Stimulated activated CD4-positive, alpha-beta T cell treated with anti-CD3 and anti-CD28 coated beads, TNF-alpha, amount 100 ng/mL, for 48 hours (primary cell): ENCODE measurements at places on chromosomes 16 and 17.

DNA sequence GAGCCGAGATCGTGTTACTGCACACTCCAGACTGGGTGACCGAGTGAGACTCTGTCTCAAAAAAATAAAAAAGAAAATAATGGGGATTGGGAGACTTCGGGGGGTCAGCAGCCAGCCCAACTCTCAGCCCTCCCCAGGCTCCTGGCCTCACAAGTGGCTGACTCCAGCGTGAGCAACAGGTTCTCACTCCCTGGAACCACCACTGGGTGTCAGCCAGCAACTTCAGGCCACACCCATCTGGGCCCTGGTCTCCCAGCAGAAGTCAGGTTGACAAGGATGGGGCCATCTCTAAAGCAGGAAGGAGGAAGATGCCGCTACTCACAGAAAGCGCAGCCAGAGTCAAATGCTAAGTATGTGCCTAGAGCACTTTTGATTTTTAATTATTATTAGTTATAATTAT, 139.4 kb downstream of the C16orf78 start:
- no peak for DNase-seq

DNA sequence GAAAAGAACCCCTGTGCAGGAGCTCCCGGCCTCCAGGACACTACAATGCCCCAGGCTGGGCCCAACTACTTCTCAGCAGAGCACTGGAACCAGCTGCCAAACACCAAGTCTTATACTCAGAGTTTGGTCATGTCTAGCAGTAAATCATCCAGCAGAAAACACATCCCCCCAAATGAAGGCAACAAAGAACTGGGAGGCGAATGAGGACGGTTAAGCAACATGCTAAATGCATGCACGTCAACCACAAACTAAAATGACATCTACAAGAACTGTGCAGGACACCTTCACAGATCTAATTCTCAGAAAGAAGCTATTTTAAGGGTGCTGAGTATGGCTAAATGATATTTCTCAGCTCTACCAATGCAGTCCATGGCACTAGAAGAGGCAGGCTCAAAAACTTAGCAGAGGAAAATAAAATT, 7.6 kb upstream of the IRX5 start:
- no peak for DNase-seq

GRCh38 chr16:20883554-20884239, 16.5 kb downstream of the DCUN1D3 start:
- DNase-seq = no peak

DNA sequence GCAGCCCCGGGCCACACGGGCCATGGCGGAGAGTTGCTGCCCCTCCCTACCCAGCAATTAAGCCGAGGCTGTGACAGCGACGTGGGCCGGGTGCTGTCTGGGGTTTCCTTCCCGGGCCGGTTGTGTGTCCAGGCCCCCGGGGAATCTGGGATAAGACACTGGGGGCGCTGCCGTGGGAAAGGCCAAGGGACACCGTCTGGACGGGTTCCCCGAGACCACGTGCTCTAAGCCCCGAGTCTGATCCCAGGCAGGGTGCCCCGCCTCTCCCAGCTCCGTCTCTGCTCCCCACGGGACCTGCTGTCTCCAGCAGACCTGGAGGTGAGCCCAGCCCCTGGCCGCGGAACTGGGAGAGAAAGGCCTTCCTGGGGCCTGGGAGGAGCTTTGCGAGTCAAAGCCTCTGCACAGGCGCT, 92.2 kb downstream of the IRX3 start:
- no peak for DNase-seq

DNA sequence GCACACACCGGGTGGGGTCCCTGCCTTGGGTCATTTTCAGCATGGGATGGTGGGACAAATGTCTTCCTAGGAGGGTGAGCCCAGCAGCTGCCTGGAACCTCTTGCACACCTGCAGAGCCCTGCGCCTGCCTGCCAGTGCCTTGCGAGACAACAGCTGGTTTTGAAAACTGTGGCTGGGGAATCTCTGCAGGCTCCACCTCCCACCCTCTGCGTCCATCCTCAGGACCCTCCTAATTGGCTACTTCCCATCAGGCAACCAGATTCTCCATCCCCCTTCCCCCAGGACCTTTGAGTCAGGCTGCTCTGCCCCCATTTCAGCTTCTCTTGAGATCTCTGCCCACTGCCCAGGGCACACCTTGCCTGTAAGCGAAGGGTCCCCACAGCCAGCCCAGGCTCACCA, 26.6 kb downstream of the PEMT start:
- no peak for DNase-seq

DNA sequence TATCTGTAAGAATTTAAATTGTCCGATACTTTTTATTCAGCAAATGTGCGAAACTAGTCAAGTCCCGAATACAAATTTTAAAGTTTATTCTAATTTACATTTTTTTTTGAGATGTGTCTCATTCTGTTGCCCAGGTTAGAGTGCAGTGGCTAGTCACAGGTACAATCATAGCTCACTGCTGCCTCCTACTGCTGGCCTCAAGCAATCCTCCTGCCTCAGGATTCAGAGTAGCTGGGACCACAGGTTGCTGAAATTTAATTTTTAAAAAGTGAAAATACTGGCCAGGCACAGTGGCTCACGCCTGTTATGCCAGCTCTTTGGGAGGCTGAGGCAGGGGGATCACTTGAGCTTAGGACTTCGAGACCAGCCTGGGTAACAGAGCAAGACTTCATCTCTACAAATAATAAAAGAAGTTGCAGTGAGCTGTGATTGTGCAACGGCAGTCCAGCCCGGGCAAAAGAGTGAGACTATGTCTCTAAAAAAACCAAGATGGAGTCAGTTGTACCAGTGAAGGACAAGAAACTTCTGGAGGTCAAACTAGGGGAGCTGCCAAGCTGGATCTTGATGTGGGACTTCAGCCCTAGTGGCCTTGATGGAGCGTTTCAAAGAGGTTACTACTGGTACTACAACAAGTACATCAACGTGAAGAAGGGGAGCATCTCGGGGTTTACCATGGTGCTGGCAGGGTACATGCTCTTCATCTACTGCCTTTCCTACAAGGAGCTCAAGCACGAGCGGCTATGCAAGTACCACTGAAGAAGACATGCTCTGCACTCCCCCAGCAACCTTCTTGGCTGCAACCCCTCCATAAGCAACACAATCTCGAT, 5.6 kb downstream of the POLG2 start:
- DNase-seq = peak; percentile 12
